Astrocyte (in vitro differentiated cells and primary cell): ENCODE measurements at places on chromosomes 2 and 18. TPM values are rescaled to one million over a fixed set of nuclear protein-coding genes. Genes with fewer than 3 reads are reported as not detected.

GRCh38 chr18:10847408-10847790 is 302.0 kb downstream of the PIEZO2 start:
- no peak overlapping the region for H3K4me3 ChIP-seq
- H3K36me3 ChIP-seq = no peaks in the 10 kb centered on the region
- H3K4me1 ChIP-seq = no peaks in the 10 kb centered on the region
- DNase-seq = no peak
- H3K27ac ChIP-seq = no peak overlapping the region

- peaks cover 6% of the 10 kb centered on the region for H3K4me1 ChIP-seq
- DNase-seq = no peak
- H3K4me3 ChIP-seq = no peak overlapping the region
- no peaks in the 10 kb centered on the region for H3K27me3 ChIP-seq
Observed at GRCh38 chr2:55035716-55036115, 14.5 kb downstream of the RTN4 start.

DNA sequence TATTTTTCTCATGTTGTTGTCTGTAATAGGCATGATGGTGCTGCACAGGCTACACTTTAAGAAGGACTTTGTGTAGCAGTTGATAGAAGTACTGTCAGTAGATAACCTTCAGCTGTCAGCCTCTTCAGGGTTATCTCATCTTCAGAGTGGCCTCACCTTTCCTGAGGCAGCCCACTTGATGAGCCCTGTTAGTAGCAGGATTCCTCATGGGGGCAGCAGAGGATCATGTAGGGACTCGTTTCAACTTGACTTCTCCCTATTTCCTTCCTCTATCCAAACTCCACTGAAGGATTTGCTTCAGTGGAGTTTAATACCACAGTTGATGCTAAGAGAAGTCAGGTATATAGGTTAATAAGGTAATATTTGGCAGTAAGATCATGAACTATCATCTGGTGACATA is 530.3 kb upstream of the FSIP2 start:
- no peaks in the 10 kb centered on the region for H3K36me3 ChIP-seq
- H3K27me3 ChIP-seq = no peaks in the 10 kb centered on the region

- no peaks in the 10 kb centered on the region for H3K36me3 ChIP-seq
- H3K4me1 ChIP-seq = no peaks in the 10 kb centered on the region
- H3K4me3 ChIP-seq = no peak overlapping the region
- H3K27ac ChIP-seq = no peak overlapping the region
- H3K27me3 ChIP-seq = no peaks in the 10 kb centered on the region
- DNase-seq = no peak
Observed at GRCh38 chr18:65606551-65607130, 144.2 kb upstream of the CDH7 start.

DNA sequence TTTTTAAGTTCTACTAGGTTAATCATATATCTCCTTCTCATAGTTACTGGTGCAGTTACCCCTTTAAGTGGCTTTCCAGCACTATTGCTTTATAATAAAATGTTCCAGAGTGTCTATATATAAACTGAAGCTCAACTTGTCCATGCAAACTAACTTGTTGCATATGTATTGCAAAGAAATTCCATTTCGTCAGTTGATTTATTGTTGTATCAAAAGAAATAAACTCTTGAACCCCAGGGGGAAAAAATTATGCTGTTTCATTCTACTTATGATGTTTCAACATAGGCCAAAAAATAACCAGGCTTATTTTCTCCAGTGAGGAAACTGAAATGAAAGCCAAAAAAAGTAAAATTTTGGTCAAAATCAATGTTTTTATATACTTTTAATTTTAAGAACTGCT is 491.9 kb downstream of the NR4A2 start:
- H3K4me1 ChIP-seq = peaks cover 12% of the 10 kb centered on the region
- DNase-seq = no peak
- H3K36me3 ChIP-seq = no peaks in the 10 kb centered on the region
- H3K27ac ChIP-seq = no peak overlapping the region

Gene PDCD1
- not detected in 2 replicates for total RNA-seq

DNA sequence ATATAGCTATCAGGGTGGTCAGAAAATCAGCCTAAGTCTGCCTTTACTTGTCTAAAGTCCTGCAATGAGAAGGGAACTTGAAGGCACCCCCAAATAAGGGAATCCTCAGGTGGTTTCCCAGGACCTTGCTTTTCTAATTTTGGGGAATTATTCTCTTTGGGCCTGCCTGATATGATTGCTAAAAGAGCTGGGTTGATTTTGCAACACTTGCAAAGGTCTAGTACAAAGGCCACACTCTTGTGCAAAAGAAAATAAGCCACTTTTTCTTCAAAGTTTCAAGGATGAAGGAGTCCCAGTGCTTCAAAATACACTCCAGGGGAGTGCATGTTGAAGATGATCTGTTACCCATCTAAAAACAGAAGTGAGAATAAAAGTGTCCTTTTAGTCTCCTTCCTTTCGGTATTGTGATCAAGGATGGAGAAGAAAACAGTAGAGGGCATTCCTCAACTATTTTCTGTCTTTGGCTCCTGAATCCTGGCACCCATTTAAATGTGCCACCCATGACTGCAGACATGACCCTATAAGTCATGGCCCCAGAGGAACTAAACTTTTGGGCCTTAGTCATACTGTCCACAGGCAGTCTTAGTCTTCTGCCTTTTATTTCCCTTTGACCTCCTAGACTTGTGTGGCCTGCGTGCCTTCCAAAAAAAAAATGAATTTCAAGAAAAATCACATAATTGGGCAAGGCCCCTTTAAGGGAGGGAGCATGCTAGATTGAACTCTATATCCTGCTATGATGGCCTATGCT is 5.1 kb downstream of the SULT1C3 start:
- H3K4me3 ChIP-seq = no peak overlapping the region
- no peaks in the 10 kb centered on the region for H3K27me3 ChIP-seq
- no peak for DNase-seq
- no peaks in the 10 kb centered on the region for H3K4me1 ChIP-seq
- H3K36me3 ChIP-seq = no peaks in the 10 kb centered on the region
- H3K27ac ChIP-seq = no peak overlapping the region

DNA sequence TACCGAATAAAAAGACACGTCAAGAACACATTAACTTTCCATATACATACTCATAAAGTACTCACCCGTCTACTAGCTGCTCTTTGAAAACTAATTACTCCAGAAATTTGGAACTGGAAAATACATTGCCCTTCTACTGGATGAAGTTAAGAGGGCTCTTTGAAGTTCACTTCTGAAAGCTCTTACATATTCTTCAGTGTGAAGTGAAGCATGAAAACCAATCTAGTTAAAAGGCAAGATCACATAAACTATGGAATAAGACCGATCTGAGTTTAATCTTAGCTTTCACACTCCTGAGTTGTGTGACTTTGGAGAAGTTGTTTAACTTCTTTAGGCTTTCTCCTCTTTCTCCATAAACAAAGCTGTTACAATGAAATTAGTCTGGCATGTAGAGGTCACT is 38.5 kb downstream of the REV1 start:
- H3K4me3 ChIP-seq = no peak overlapping the region
- no peaks in the 10 kb centered on the region for H3K4me1 ChIP-seq
- DNase-seq = no peak
- H3K36me3 ChIP-seq = peaks cover 4% of the 10 kb centered on the region
- H3K27me3 ChIP-seq = no peaks in the 10 kb centered on the region
- no peak overlapping the region for H3K27ac ChIP-seq

Gene VWA3B
- not detected in 2 replicates for total RNA-seq

- H3K27ac ChIP-seq = peak overlapping the region; percentile 48
- peaks cover 9% of the 10 kb centered on the region for H3K4me1 ChIP-seq
- DNase-seq = peak; percentile 72
Observed at GRCh38 chr2:158487419-158487818, 30.7 kb downstream of the PKP4 start.

Gene POTEF
- total RNA-seq = 2.1 and 2.3 TPM in 2 replicates

DNA sequence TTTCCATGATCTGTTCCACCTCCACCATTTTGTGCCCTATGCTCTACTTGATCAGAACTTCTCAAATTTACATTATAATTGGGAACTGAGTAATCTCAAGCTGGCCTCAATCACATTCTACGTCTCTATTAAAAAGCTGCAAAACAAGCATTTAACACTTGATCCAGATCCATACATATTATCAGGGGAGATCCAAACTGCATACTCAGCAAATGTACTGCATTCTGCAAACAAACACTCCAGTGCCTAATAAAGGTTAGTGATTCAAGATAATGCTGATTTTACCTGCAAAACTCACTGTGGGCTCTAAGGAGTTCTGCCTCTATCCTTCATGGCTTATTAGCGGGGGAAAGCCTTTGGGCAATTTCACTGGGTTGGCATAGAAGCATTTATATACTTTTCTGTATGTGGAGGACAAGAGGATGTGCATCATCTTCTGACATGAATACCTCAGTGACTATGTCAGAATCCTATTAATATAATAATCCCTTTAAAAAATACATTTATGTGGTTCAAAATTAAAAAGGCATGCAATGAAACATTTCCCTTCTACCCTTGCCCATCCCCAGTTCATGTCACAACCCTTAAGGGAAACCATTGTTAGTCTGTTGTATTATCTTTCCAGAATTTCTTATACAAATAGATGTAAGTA is 40.2 kb downstream of the GALNT14 start:
- no peaks in the 10 kb centered on the region for H3K27me3 ChIP-seq
- H3K36me3 ChIP-seq = no peaks in the 10 kb centered on the region
- H3K4me1 ChIP-seq = no peaks in the 10 kb centered on the region
- no peak overlapping the region for H3K27ac ChIP-seq
- no peak for DNase-seq

Gene TMEM182
- 5.8 and 7.5 TPM in 2 replicates for total RNA-seq

- H3K36me3 ChIP-seq = no peaks in the 10 kb centered on the region
- no peaks in the 10 kb centered on the region for H3K4me1 ChIP-seq
- DNase-seq = no peak
- H3K4me3 ChIP-seq = no peak overlapping the region
- H3K27ac ChIP-seq = no peak overlapping the region
Observed at GRCh38 chr2:149814049-149814448, 226.5 kb upstream of the MMADHC start.

- no peak within 1 kb of the TSS for H3K27ac ChIP-seq
- no peaks in the 10 kb centered on the region for H3K27me3 ChIP-seq
- H3K4me3 ChIP-seq = no peak within 1 kb of the TSS
Observed at GRCh38 chr18:14747513-14748474, at the start of gene ANKRD30B. Gene ANKRD30B (plus strand): TSS chr18:14748172. CDS start chr18:14748420, 248 bp downstream.

DNA sequence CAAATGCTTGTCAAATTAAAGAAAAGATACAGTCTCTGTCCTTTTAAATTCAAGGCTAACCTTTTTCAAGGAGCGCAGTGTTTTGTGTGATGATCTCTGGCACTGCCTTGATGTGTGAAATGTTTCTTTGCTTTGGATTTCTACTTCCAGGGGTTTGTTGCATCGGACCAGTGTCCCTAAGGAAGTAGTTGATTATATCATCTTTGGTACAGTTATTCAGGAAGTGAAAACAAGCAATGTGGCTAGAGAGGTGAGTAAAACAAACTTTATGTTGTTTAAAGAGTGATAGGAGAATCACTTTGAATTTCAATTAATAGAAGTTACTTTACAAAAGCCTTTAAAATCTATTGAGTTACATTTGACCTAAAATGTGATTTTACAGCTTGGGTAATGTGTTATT is 28.8 kb downstream of the HADHB start:
- no peak overlapping the region for H3K4me3 ChIP-seq
- no peak for DNase-seq
- no peaks in the 10 kb centered on the region for H3K27me3 ChIP-seq
- no peaks in the 10 kb centered on the region for H3K4me1 ChIP-seq

Gene ASPRV1
- total RNA-seq = 0.23 and 0.26 TPM in 2 replicates

GRCh38 chr2:160334028-160334741 is 134.1 kb upstream of the ITGB6 start:
- H3K27me3 ChIP-seq = no peaks in the 10 kb centered on the region
- no peak overlapping the region for H3K4me3 ChIP-seq
- H3K27ac ChIP-seq = no peak overlapping the region
- peaks cover 2% of the 10 kb centered on the region for H3K36me3 ChIP-seq
- peak; percentile 62 for DNase-seq
- H3K4me1 ChIP-seq = peaks cover 7% of the 10 kb centered on the region

DNA sequence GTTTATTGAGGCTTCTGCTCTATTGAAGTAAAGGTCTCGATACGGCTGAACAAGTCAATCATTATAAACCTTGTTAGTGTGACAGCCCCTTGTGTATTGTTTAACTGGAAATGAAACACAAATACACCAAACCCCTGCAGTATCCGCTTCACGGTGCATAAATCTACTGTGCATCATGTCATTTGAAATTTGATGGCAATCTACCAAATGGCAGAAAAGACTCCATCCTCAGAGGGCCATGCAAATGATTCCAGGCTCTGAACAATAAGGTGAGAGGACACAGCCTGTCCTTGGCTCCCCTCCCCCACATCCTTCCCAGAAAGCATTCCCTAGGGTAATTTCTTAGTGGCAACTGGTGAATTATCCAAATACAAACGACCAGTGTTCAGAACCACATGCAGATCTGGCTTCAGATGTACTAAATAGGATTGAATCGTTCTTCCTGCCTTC is 80.6 kb downstream of the ADCYAP1 start:
- no peak for DNase-seq
- H3K4me3 ChIP-seq = no peak overlapping the region
- no peaks in the 10 kb centered on the region for H3K36me3 ChIP-seq
- no peak overlapping the region for H3K27ac ChIP-seq
- H3K27me3 ChIP-seq = no peaks in the 10 kb centered on the region

Gene VWC2L
- total RNA-seq = not detected in 2 replicates

GRCh38 chr2:241724259-241724974 is 10.0 kb upstream of the D2HGDH start:
- H3K27ac ChIP-seq = no peak overlapping the region
- no peak overlapping the region for H3K4me3 ChIP-seq
- H3K36me3 ChIP-seq = peaks cover 5% of the 10 kb centered on the region
- DNase-seq = no peak
- no peaks in the 10 kb centered on the region for H3K4me1 ChIP-seq

DNA sequence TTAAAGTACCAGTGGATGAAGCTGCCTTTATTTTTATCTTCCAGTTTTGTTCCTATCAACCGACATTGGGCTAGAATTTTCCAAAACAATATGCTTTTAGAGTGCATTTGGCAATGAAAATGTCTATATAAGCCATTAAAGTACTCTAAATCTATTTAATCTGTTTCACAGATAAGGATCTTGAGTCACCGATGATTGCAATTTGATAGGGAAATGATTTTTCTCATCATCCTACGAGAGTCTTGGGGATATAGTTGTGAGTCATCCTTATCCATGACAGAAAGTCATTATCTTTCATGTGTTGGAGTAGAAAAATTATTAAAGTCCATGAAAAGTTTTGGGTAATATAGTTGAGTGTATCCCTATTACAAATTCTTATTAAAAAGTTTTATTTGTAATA is 26.1 kb downstream of the SLC39A10 start:
- H3K4me3 ChIP-seq = no peak overlapping the region
- H3K27me3 ChIP-seq = no peaks in the 10 kb centered on the region
- H3K36me3 ChIP-seq = peaks cover 6% of the 10 kb centered on the region

DNA sequence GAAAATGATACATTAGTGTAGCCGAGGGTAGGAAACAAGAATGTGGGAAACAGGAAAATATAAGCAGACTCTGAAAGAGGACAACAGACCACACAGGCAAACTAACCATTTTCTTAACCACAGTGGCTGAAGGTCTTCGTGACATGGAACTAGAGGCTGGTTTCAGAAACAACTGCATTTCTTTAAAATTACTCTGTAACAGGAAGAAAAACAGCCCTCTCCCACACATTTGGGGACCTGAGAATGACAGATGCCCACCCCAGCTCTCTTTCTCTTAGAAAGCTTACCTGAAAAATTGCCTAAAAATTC is 13.8 kb upstream of the SLC25A52 start:
- no peaks in the 10 kb centered on the region for H3K36me3 ChIP-seq
- no peaks in the 10 kb centered on the region for H3K4me1 ChIP-seq
- H3K27ac ChIP-seq = no peak overlapping the region
- no peaks in the 10 kb centered on the region for H3K27me3 ChIP-seq
- no peak for DNase-seq

Gene ENOSF1
- 14.4 and 15.2 TPM in 2 replicates for total RNA-seq
